A549 (cell line): ENCODE measurements at places on chromosomes 5 and 9. TPM values are rescaled to one million over a fixed set of nuclear protein-coding genes. Genes with fewer than 3 reads are reported as not detected.

DNA sequence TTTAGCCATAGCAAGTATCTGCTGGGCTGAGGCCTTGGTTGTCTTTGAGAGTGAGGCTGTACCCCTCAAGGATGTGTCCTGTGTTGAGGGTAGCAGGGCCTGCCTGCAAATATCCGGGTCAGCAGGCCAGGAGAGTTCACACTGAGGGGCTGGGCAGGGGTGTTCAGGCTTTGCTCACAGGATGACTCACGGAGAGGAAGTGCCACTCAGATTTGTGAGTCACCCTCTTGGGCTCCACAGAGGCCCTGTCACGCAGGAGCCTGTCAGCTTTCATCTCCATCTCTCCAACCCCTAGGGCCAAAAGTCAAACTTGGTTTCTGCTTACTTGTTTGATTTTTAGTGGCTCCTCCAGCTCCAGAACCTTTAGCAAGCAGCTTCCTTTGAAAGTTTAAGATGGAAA is 211.5 kb downstream of the SEC61B start:
- DNase-seq = peak; percentile 56

- no peak for DNase-seq
Measured at GRCh38 chr5:181198905-181199519, 6.0 kb downstream of the TRIM7 start.

GRCh38 chr5:160152287-160152686 is 33.0 kb upstream of the PWWP2A start:
- DNase-seq = no peak

DNA sequence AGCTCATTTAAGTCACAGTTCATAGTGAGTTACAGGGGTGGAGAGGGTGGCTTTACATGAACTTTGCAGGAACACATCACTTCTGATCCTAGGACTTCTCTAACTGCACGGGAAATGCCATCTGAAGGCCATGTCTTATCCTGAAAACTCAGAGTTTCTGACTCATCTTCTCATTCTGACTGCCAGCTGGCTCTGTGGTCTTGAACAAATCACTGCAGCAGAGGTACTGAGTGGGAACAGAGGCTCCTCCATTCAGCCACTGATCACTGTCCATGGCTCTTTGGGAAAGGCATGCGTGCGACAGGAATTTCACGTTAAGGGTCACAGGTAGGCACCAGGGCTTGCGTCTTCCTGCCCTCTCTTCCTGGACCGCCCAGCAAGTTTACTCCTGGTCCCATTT is 114.6 kb upstream of the LRRTM2 start:
- no peak for DNase-seq

GRCh38 chr9:3006851-3007250 is 163.0 kb upstream of the PUM3 start:
- no peak for DNase-seq

GRCh38 chr9:95511952-95512708 is 4.6 kb downstream of the PTCH1 start:
- DNase-seq = no peak

GRCh38 chr5:176875014-176875550 is 24.1 kb downstream of the HK3 start:
- no peak for DNase-seq

DNA sequence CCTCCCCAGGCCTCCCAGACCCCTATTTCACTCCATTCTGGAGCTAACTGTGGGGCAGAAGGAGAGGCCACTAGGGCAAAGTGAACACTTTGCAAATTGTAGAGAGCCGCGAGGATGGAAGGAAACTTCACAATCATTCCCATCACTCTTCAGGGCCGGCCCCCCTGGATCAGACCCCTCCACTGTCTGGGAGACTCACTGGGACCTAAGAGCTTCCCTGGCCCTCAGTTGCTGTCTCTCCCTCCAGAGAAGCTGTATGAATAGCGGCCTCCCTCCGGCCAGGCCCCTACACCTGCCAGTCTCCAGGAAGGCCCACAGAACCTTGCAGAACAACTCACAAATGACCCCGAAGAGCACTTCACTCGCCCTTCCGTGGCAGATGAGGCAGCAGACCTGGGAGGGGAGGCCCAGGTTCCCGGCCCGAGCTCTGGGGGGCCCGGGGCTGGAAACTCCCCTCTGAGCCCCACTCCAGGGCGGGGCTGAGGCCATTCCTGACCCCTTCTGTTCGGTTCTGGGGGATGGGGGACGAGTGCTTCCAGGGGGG is 141.9 kb upstream of the IER5L start:
- no peak for DNase-seq

GRCh38 chr9:6959270-6960000 is 201.7 kb downstream of the KDM4C start:
- no peak for DNase-seq

DNA sequence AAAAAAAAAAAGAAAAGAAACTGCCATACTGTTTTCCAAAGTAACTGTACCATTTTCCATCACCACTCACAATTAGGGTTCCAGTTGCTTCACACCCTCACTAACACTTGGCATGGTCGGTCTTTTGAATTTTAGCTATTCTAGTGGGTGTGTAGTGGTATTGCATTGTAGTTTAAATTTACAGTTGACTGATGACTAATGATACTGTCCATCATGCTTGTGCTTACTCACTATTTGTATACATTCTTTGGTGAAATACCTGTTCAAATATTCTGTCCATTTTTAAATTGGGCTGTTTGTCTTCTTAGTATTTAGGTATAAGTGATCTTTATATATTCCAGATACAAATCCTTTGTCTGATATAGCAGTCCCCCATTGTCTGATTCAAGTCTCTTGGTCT is 36.2 kb upstream of the ZNF169 start:
- DNase-seq = no peak

DNA sequence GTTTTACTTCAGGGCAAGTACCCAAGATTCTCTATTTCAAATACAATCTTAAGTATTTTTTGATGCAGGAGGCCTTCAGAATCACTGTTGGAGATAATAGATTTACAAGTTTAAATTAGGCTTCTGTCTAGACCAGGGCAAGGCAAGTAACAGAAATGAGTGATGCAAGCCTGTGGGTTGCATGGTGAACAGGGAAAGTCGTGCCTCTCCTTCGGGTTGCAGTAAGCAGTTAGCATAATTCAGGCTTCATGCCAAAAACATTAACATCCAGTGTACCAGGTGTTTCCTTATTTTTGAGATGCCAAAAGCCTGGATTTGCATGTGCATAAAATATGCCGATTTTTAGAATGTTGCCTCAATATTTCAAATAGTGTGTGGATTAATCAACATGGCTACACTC is 369.0 kb downstream of the CAAP1 start:
- no peak for DNase-seq

GRCh38 chr5:149397530-149397929 is 18.4 kb upstream of the IL17B start:
- peak; percentile 52 for DNase-seq

DNA sequence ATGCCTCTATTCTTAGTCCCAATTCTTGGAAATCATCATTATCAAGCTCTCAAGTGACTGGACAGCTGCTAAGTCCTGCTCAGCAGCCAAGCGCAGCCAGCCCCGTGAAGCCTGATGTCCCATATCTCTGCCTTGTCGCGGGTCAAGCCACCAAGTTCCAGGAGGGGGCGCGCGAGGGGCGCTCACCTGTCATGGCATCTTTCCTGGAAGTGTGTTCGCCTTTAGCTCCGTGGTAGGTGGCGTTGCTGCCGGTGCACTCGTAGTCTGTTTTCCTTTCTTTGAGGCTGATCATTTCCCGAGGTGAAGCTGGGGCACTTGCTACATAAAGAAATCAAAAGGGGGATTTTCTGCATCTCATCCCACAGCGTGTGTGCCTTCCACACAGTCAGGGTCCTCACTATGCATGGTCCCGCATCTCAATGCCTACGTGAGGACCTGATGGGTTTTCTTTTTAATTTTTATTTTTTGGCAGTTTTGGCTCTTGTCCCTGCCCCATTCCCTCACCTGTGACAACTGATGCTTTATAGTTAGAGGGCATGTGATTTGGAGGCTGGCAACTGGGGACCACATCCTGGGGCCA is 227.0 kb upstream of the DAP start:
- DNase-seq = peak; percentile 56

DNA sequence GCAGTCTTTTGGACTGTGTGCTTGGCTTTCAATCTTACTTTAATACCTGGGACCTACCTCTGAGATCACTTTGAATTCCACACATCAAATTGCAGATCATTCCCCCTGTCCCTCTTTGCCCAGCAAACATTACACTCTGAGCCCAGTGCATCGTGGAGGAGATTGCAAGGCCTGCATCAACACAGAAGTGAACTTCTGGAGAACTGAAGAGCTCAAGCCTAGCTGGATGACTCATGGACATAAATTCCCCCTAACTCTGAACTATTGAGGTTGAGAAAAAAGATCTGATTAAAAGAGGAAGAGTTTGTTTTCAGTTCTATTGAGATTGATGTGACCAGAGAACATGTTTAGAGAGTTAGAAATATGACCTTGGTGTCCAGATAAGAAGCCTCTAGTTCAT is 316.0 kb upstream of the DMAC1 start:
- no peak for DNase-seq

- no peak for DNase-seq
Measured at GRCh38 chr5:2891781-2892180, 140.3 kb upstream of the IRX2 start.

DNA sequence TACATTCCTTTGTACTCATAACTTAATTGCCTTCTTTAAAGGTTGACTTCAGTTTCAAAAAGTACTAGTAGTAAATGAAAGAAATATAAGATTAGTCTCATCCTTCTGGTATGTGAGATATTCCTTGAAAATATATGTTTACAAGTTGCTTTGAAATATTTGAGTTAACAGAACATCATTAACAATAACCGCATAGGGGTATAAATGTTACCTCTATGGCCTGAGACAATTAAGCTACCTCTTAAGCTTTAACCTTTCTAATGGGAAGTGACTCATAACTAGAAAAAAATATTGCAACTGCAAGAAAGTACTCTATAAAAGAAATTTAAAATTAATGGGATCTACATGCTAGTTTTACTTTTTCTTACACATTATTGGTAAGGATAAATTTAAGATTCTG is 399.0 kb downstream of the CDH10 start:
- no peak for DNase-seq

DNA sequence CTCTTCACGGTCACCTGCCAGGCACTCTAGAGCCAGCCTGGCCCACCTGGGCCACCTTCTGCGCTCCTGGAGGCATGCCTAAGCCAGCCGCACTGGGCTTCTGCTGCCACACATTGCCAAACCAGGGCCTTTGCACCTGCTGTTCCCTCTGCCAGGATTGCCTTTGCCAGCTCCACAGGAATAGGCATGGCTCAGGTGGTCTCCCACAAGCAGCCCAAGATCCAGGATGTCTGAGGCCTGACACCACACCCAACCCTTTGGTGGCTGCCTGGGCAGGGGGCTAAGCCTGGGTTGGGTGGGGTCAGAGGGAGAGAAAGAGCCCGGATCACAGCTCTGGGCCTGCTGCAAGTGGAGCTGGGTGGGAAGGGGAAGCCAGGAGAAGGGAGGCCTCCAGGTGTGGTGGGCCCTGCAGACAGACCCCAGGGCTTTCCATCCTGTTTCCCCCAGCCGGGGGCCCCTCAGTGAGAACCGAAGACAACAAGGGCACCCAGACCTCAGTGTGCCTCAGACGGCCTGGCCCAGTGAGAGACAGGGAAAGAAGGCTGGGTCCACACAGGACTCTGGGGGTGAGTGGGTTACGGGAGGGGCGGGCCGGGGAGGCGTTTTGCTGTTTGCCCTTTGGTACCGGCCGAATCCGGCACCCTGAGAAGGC is 672 bp upstream of the SUSD3 start:
- no peak for DNase-seq

GRCh38 chr5:56601641-56602071 is 213.7 kb upstream of the MAP3K1 start:
- DNase-seq = no peak

- no peak for DNase-seq
Measured at GRCh38 chr9:114856942-114857315, 51.1 kb upstream of the TNFSF15 start.

DNA sequence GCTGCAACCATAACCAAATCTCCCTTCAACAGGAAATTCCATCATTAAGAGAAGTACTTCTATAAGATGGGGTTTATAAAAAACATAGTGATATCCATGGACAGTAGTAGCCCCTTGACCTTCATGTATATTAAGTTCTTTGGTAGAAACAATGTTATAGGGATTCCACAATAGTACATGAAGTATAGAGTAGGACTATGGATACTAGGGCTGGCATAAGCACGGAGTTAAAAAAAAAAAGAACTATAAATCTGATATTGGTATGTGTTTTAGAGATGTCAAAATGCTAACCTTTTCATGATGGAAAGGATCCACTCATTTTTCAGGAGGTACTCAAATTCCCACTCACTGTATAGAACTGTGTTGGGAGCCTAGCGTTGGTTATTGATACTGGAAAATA is 337.6 kb downstream of the FGF10 start:
- no peak for DNase-seq

Gene CCDC152
- not detected in 3 replicates for polyA plus RNA-seq

Gene CEL
- polyA plus RNA-seq = 0.68 to 0.87 TPM (median 0.87 TPM) in 3 replicates

Gene C9
- not detected in 3 replicates for polyA plus RNA-seq
